ENCODE measurements at places on chromosomes 13 and 19. TPM values are rescaled to one million over a fixed set of nuclear protein-coding genes. Genes with fewer than 3 reads are reported as not detected.

DNA sequence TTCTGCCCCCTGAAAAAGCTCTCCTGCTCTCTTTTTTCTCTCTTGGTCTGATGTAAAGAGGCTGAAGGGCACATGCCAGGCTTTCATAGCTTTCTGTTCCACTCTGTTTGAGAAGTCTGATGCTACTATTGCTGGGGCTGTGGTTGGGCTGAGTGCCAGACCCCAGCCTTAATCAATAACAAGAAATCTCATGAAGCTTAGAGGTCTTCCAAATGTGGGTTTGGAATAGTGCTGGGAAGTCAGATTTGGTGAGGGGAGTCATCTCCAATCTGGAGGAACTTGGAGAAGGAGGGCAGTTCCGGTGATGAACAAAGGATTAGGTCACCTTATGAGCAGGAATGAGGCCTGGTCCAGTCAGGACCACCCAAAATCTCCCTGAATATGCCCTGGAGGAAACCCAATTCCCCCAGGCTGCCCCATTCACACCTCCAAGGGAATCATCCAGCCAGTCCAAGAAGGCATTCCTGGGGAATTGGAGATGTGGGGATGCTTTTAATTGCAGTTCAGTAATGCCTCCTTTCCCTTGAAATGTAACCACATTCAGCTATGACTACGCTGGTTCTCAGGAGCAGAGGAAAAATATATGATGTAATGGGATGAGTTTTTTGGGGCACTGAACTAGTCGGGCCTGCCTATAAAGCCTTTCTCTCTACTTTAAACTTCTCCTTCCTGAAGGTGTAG lies 102.0 kb downstream of the STARD13 start:
- no peak for DNase-seq

- no peak for DNase-seq
Measured at GRCh38 chr13:44549476-44549875, 26.7 kb downstream of the TSC22D1 start.

GRCh38 chr13:24742294-24742693 lies 21.7 kb upstream of the RNF17 start:
- no peak for DNase-seq

- DNase-seq, result no peak
Measured at GRCh38 chr19:44723299-44723951, 24.5 kb downstream of the CEACAM16 start.

- no peak for DNase-seq
Measured at GRCh38 chr19:30817197-30817596, 445.0 kb downstream of the ZNF536 start.

DNA sequence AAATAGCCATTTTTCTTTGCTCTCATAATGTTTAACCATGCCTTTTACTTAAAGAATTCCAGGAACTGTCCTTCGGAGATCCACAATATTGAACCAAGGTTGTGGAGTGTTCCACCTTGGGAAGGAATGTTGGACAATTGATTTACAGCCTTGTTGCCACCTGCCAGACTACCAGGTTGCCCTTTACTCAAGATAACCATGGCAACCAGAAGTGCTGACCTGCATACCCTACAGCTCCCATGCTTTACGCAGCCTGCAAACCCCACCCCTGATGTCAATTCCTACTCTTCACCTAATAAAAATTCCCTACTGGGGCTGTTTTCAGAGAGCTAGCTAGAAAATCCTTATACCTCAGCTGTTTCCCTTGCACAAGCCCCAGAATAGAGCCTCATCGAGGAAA lies 151.0 kb upstream of the RXFP2 start:
- DNase-seq, result no peak

GRCh38 chr19:54109651-54110050 lies 5.8 kb downstream of the TFPT start:
- no peak for DNase-seq

- DNase-seq, result no peak
Measured at GRCh38 chr19:19026299-19026971, 6.9 kb downstream of the SUGP2 start.

The CCDC70 gene
- total RNA-seq, result not detected

- no peak for DNase-seq
Measured at GRCh38 chr13:105220881-105221280, 1314.6 kb downstream of the EFNB2 start.

- DNase-seq, result no peak
Measured at GRCh38 chr13:25887962-25888655, 163.7 kb downstream of the SHISA2 start.

The C19orf33 gene
- total RNA-seq, result 33.4 TPM

GRCh38 chr13:98526182-98526512 lies 50.8 kb downstream of the STK24 start:
- no peak for DNase-seq

DNA sequence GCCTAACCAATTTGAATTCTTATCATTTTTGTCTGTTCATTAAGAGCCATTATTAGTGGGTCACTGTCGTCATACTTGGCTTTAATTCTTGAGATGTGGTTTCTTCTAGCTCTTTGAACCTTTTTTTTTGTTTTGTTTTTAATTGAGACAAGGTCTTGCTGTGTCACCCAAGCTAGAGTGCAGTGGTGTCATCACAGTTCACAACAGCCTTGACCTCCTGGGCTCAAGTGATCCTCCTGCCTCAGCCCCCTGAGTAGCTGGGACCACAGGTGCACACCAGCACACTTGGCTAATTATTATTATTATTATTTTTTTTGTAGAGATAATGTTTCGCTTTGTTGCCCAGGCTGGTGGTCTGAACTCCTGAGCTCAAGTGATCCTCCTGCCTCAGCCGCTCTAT lies 25.8 kb upstream of the LDLR start:
- DNase-seq, result no peak

The NLRP4 gene
- not detected for total RNA-seq

DNA sequence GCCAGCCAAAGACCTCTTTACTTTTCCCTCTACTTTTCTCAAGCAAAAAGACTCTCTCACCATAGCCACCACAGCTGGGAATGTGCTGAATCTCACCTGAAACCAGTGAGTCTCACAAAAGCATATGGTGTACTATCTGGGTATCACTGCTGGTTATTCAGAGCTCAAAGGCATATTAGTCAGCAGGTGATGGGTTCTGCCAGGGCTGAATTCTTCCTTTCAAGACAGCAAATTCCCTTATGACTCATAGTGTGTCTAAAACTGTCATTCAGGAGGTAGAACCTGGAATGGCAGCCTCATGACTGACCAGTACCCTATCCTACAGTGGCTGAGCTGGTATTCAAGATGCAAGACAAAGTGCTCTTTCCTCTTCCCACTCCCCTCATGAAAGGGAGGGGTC lies 2859.1 kb downstream of the PCDH9 start:
- DNase-seq, result no peak
